Germinal center (tissue), 1 donor: ENCODE measurements at places on chromosomes 1 and 21.
A peak's percentile ranks its signal among the peaks of the same experiment; 100 is the strongest.

DNA sequence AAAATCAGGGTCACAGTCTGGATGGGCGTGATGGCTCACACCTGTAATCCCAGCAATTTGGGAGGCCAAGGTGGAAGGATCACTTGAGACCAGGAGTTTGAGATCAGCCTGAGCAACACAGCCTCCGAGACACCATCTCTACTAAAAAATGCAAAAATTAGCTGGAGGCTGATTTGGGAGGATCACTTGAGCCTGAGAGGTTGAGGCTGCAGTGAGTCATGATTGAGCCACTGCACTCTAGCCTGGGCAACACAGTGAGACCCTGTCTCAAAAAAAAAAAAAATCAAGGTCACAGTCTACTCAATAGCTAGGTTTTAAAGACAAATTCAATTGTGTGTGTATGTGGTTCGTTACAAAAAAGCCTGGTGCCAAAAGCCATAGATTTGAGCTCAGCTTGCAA lies 34.4 kb downstream of the TRIM67 start:
- DNase-seq, result no peak

- no peak for DNase-seq
Observed at GRCh38 chr1:210313921-210314320, 14.8 kb upstream of the HHAT start.

DNA sequence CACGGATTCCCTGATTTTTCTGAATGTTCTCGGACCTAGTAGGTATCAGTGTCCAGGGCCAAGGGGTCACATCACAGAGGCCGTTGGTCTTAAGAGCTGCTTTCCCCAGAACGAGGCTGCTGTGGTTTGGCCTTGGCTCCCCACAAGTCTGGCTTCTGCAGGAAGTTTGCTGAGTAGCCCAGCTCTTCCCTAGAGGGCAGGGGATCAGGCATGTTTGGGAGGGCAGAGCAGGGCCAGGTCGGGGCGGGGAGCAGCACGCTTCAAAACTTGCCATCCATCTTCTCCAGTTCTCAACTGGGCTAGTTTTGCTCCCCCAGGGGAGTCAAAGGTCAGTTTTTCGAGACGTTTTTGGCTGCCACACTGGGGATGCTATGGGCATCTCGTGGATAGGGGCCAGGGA lies 37.0 kb downstream of the MAN1C1 start:
- DNase-seq, result no peak

- DNase-seq, result peak; percentile 75
Observed at GRCh38 chr1:111139324-111139955, 453 bp downstream of the DRAM2 start.

DNA sequence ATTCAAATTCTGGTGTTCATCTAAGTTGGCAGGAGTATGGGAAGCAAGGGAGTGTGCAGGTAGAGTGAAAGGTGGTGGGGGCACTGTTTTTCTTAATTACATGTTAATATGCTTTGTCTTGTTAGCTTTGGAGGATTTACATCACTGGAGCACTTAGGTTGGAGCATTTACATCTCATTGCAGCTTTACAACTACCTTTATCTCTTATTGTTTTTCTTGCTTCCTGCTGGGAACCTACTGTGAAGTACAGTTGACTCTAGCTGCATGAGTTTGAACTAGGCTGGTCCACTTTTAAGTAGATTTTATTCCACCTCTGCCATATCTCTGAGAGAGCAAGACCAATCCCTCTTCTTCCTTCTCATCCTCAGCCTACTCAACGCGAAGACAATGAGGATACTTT lies 554.8 kb upstream of the B3GALT2 start:
- no peak for DNase-seq

DNA sequence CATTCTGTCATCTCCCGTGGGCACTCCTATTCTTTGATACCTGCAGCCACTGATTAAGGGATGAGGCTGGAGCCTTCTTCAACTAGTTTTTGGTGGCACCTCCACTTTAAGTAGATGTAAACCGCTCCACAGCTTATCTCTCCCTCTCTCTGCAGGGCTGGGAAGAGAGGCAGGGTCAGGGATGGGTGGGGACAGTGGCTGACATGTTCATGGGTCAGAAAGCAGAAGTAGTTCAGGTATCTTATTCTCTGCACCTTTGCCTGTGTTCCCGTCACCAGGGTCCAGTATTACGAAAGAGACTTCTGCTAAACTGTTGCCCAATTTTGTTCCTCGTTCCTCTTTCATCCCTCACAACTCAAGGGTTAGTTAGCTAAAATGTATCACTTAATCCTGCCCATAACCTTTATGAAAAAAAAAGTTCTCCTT lies 51.7 kb upstream of the EDEM3 start:
- peak; percentile 12 for DNase-seq

GRCh38 chr1:220786337-220787068 lies at the start of gene MTARC1:
Gene MTARC1, plus strand, starts transcription at chr1:220786913. Its CDS starts 32 bp downstream, at chr1:220786945.
- DNase-seq, result peak; percentile 43

DNA sequence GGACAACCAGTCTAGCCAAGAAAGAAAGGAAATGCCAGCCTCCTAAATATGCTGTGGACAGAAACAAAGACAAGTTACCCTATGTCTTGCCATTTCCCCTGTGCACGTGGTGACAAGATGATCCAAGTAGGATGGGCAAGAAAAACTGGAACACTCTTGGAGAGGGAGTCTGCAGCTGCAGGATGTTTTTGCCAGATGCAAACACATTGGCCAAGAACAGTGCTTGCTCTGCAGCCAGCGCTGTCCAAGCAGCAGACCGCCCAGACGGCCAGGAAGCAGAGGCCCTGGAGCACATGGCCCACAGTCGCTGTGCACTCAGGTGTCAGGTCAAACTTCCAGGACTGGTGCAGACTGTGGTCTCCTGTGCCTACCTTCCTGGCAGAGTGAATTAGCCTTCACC lies 189.3 kb downstream of the SLC35F3 start:
- no peak for DNase-seq

DNA sequence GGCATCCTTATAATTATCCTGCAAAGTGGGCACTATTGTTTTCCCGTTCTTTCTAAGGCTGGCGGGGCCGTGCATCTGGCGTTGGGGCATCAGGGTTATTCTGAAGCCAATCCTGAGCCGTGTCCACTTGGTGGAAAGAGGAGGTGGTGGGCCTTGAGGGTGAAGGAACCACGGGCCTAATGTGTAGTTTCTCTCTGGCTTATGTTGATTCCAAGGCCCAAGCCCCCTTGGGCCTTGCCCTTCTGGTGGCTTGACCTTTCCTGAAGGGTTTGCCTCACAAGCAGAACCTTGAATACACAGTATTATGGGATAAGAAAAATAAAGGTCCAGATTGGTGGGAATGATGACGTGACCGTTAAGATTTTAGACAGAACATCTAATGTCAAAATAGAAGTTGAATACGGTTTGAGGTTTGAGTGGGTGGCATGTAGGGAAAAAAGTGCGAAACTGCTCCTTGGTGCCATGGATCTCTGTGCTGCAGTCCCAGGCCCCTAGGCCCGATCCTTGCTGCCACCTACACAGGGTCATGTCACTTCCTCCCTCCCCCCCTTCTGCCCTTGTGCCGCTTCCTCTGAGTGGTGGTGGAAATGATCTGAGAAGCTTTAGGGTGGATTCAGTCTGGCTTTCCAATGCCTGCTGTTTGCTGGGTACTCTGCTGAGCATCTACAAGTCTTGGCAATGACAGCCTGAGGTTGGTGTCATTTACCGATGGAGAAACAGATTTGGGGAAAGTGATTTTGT lies 90.5 kb downstream of the PRDM2 start:
- no peak for DNase-seq

GRCh38 chr1:240555524-240555923 lies 56.4 kb downstream of the GREM2 start:
- DNase-seq, result no peak

- DNase-seq, result no peak
Observed at GRCh38 chr1:87122243-87122642, 206.4 kb upstream of the LMO4 start.

DNA sequence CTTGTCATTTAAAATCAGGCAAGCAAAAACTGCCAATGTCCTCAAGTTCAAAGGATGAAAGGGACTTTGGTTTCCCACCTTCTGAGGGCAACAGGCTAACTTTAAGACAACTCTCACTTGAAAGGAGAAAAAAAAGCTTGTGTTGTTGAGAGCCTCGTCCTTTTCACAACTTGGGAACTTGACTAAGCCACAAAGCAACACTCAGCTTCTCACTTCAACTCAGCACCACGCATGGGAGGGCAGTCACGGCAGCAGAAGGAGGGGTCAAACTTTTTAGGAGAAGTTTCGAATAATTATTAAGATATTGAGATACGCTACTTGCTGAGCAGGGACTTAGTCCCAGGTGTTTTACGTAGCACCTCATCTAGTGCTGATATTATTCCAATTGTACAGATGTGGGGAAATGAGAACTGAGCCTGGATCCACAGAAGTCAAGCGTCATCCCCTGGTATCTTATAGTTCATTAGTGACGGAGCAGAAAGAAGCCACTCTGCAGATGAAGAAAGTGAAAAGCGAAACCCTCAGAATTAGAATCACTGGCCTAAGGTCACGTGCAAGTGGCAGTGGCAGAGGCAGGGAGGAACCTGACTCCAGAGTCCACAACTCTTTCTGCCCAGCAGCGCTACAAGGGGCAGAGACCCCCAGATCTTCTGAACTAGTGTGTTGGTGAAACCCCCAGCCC lies 83.6 kb downstream of the JAK1 start:
- DNase-seq, result no peak

- no peak for DNase-seq
Observed at GRCh38 chr1:65238010-65238409, 71.3 kb upstream of the DNAJC6 start.

DNA sequence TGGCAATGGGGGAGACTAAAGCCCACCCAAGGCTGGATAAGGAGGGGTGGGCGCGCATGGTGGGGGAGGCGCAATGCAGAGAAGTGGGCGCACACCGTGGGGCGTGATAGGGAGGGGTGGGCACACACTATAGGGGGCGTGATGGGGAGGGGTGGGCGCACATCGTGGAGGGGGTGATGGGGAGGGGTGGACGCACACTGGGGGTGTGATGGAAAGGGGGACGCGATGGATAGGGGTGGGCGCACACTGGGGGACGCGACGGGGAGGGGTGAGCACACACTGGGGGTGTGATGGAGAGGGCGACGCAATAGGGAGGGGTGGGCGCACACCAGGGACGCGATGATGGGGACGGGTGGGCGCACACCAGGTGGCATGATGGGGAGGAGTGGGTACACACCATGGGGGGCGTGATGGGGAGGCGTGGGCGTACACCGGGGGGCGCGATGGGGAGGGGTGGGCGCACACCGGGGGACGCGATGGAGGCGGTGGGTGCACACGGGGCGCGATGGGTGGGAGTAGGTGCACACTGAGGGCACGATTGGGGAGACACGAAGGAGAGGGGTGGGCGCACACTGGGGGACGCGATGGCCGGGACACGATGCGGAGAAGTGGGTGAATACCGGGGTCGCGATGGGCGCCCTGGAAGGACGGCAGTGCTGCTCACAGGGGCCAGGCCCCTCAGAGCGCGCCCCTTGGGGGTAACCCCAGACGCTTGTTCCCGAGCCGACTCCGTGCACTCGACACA lies 929 bp downstream of the SUMO3 start:
- no peak for DNase-seq

DNA sequence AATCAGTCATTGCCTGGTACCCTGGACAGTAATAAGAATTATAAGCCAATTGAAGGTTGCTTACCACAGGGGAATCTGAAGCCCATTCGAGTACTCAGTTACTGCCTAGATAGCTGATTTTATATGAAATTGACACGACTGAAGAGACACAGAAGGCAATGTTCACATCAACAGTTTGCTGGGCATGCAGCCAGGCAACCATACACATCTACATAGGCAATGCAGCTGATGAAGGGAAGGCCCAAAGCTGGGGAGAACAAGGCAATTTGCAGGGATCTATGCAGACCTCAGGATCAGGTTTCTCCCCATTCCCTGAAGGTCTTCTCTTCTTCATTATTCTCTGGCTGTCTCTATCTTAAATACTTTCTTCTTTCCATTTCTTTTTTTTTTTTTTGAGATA lies 448.7 kb downstream of the PTBP2 start:
- no peak for DNase-seq

- DNase-seq, result no peak
Observed at GRCh38 chr1:118116909-118117308, 68.1 kb downstream of the SPAG17 start.

DNA sequence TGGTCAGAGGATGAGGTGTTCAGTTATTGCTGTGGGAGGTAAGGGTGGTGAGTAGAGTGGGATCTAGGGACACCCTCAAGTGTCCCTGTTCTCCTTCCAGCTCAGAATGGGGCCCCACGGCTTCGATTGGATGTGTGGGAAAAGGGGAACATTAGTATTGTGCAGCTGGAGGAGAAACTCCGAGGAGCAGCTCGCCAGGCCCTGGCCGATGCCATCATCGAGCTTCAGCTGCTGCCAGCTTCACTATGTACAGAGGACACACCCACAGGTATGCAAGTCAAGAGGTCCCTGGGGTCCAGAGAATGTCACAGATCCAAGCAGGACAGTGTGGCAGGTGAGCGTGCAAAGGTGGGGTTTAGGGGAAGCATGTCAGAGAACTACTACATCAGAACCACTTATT lies 13.9 kb downstream of the HYI start:
- DNase-seq, result no peak

DNA sequence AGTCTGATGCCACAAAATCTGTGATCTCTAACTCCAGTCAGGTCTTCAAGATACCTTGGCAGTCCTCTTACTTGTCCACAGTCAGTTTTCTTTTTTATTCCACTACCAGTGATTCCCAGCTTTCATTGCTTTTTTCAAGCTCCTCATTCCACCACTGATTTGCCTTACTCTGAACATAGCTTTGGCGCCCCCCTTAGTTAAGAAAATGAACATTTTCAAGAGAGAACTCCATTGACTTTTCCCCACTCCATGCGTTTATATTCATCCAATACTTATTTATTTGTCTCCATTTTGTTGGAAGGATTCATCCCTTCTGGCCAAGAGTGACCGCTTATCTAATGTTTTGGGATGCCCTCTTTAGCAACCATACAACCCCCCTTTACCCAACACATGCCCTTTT lies 33.9 kb upstream of the IPO9 start:
- DNase-seq, result no peak

DNA sequence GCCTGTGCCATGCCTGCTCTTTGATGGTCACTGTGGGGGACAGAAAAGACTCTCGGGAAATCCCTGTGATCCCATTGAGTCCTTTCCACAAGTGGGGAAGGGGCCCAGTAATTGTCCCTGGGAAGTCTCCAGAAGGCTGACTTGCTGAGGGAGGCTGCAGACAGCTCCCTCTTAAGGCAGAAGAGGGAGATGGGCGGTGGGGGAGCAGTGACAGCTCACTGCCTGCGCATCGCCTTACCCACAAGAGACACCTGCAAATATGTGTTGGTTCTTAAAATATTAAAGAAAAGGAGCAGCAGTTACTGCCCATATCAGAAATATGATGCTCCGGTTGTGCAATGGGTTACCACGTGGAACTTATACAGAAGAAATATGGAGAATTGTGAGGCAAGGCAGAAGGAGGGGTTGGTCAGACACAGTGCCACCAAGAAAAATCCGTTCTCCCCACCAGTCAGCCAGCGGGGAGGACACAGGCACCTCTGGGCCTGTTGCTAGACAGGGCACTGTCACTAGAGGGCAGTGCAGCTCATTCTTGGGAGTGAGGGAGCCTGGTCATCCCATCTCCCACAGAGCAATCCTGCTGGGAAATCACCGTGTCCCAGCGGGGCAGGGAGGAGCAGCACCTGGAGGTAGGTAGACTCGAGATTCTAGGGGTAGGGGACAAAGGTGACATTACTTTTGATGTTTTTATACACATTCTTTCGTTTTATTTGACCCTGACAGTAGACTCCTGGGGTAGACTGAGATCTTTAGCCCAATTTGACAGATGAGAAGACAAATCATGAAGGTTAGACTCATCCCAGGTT lies 6.9 kb upstream of the CAMK1G start:
- DNase-seq, result peak; percentile 62

- DNase-seq, result no peak
Observed at GRCh38 chr1:10440305-10440704, 9.5 kb upstream of the CORT start.
